ENCODE measurements at places on chromosomes 1 and 21.
A peak's percentile ranks its signal among the peaks of the same experiment; 100 is the strongest.

GRCh38 chr1:214854126-214854875 is 228.2 kb upstream of the KCNK2 start:
- DNase-seq: no peak

GRCh38 chr21:44293551-44294231 is 6.2 kb upstream of the PFKL start:
- no peak for DNase-seq

DNA sequence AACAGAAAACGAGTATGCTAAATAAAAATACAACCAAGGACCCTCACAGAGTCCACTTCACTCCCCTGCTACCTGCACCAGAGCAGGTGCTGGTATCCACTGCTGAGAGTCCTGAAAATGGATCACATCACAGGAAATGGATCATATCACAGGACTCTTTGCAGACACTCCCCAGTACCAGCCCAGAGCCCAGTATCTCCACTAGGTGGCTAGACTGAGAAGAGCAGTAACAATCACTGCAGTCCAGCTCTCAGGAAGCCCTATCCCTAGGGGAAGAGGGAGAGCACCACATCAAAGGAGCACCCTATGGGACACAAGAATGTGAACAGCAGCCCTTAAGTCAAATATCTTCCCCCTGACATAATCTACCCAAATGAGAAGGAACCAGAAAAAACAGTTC is 28.0 kb downstream of the AGBL4 start:
- no peak for DNase-seq

GRCh38 chr1:171802207-171802606 is 20.7 kb downstream of the METTL13 start:
- DNase-seq: no peak

DNA sequence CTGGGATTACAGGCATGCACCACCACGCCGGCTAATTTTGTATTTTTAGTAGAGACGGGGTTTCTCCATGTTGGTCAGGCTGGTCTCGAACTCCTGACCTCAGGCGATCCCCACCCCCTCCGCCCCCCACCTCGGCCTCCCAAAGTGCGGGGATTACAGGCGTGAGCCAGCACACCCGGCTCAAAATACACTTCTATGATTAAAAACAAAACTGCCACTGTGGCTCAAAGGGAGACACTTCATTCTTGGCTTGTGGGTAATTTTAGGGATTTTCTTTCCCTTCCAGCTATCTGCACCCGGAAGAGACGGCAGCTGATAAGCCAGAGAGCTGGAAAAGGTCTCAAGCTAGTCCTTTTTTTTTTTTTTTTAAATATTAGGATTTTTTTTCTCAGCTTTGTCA is 24.5 kb downstream of the TMPRSS2 start:
- DNase-seq: no peak

DNA sequence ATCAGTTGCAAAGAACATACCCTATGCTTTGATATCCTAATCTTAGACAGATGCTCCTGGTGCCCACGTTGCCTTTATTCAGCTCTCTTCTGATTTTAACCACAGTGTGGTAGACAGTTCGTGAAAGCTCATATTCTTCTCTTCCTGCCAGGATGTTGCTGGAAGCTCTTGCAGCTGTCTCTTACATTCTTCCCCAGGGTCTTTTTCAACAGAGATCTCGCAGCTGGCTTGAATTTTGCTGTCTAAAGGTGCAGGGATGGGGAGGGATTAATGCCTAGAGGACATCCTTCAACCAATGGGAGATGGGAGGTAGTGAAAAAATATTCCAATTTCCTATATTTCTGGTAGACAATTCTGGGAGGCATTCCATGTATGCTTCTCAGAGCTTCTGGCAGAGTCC is 150.0 kb upstream of the APP start:
- DNase-seq: no peak

DNA sequence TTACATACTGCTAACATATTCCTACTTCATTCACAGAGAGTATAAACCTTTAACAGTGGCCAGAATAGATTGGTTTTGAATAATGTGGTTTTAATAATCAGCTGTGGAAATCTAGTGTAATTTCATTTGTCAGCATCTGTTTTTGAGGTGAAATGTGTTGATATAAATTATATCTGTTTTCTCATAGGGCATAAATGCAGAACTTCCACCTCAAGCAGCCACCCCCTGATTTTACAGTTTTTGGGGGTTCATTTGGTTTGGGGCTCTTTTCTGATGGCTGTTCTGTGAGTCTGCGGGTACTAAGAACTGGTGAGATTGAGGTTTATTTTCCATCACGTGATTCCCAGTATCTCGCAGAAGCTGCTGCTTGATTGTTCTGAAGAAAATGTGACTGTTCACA is 23.2 kb downstream of the EDARADD start:
- DNase-seq: no peak

- DNase-seq: no peak
Measured at GRCh38 chr1:207412845-207413244, 41.3 kb upstream of the CR2 start.

- DNase-seq: peak; percentile 47
Measured at GRCh38 chr1:181089676-181090544, 1.4 kb downstream of the IER5 start.

DNA sequence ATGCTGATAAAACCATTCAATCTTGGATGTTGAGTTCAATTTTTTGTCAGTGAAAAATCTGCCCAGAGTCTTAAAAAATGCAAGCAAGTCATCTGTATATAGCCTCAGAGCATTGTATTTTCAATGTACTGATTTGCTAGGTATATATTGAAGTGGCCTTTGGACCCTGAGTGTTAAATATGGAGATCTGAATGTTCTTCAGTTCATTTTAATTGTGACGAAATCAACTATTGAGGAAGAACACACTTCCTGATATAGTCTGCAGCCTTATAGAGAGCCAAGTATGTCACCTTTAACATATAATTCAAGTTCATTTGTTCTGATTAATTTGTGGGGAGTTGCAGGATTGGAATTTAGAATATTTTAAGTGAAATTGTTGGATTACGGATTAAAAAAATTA is 128.1 kb downstream of the ST6GALNAC3 start:
- no peak for DNase-seq

- no peak for DNase-seq
Measured at GRCh38 chr1:156676820-156677615, at the start of gene NES. Gene NES (minus strand): TSS chr1:156677407. CDS start chr1:156677264, 143 bp downstream.

DNA sequence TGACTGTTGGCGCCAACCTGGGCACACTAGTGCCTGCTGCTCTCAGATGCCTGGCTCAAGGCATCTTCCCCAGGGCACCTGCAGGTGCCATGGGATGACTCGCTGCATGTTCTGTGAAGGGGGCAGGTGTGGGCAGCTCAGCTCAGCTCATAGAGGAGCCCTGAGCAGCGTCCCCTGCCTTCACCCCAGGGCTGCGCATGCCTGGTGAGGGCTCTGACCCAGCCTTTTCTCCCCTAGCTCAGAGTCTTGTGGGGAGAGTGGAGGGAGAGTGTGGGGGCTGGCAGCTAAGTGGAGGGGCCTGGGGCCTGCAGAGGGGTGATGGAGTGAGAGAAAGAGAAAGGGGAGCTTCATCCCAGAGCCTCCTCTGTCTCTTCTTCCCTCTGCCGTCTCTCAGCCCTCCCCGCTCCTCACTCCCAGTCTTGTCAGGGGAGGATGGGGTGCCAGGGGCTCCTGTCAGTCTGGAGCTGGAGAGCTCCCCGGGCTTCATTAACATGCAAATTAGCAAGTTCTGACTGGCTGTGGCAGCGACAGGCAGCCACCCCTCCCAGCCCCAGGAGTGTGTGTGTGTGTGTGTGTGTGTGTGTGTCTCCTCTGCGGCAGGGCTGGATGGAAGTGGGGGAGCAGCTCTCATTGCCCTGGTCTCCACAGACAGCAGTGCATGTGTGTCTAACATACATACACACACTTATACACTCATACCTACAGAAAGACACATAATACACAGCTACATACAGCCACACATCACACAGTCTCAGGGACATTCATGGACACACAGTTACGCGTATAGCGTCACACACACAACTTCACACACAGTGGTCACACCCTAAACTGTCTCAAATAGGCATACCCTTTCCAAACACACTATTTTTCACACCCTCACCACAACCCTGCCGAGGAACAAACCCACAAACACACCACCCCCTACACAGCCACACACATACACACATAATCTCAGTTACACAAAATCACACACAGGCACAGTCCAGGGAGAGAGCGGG is 34.0 kb downstream of the FOXO6 start:
- DNase-seq: no peak

GRCh38 chr1:8201331-8201861 is 116.5 kb upstream of the SLC45A1 start:
- no peak for DNase-seq

GRCh38 chr1:5889901-5890300 is 102.3 kb downstream of the NPHP4 start:
- DNase-seq: no peak

DNA sequence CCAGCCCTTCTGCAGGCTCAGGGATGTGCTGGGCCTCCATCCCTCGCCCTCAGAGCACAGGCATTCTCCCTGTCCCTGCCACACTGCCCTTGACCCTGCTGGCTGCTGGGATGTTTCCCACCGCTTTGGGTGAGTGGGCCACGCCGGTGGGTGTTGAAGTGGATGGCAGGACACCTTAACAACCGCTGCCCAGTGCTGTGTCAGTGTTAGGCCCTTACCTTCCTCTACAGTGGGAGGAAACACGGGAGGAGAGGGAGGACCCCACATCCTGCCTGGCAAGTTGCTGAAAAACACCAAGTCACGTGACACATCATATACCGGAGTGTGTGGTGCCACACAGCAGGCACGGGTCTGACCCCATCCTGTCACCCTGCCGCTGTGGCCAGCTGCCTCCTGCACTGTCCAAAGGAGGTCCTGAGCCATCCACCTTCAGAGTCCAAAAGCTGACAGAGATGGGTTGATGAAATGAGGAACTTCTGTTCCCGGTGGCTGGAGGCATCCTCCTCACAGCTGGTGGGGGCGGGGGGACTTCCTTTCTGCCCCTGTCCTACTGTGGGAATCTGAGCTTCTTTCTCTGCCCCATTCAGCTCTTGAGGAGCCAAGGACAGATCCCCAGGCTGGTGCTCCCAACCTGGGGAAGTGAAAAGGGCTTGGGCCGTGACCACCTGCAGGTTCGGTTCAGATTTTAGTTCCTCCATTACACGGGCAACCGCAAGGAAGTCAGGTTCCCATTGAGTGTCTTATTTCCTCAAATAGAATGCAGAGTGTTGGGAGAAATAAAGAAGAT is 3.2 kb upstream of the THEMIS2 start:
- DNase-seq: peak; percentile 34

- no peak for DNase-seq
Measured at GRCh38 chr1:177333936-177334595, 163.3 kb downstream of the BRINP2 start.

DNA sequence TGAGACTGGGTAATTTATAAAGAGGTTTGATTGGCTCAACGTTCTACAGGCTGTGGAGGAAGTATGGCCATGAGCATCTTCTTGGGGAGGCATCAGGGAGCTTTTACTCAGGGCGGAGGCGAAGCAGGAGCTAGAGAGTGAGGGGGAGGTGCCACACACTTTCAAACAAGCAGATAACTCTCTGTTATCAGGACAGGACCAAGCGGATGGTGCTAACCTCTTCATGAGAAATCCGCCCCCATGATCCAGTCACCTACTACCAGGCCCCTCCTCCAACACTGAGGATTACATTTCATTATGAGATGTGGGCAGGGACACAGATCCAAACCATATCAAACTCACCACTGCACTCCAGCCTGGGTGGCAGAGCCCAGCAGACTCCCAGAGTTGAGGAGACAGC is 11.5 kb upstream of the LRRC47 start:
- no peak for DNase-seq

DNA sequence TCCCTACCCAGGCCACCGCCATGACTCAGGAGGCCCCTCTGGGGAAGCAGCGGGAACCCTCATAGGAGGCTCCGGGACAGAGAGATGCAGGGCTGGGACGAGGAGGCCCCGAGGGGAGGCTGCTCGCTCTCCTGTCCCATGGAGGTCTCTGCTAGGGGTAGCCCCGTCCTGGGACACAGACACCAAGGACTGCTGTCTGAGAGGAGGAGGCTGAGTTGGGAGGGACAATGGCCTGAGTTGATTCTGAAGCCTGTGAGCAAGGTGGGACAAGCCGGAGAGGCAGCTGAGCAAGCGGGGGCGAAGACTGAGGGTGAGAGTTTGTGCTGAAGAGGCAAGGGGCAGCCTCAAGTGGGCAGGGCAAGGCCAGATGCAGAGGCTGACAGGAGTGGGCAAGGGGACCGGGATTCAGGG is 17.4 kb downstream of the SLC27A3 start:
- no peak for DNase-seq

DNA sequence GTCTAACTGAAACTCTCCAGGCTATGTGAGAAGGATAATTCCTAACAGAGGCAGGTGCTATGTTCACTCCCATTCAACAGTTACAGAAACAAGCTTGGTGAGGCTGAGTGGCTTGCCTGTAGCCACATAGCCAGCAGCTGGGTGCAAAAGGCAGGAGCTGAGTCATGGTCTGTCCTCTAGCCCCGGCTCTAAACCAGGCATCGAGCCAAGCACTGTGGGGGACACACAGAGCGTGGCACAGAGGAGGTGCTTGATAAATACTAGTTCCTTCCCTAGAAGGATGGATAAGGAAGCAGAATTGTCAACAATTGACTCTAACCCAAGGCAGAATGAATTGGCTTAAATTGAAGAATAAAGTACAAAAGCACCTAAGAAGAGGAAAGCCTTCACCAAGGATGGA is 10.4 kb upstream of the KCNA2 start:
- DNase-seq: no peak

DNA sequence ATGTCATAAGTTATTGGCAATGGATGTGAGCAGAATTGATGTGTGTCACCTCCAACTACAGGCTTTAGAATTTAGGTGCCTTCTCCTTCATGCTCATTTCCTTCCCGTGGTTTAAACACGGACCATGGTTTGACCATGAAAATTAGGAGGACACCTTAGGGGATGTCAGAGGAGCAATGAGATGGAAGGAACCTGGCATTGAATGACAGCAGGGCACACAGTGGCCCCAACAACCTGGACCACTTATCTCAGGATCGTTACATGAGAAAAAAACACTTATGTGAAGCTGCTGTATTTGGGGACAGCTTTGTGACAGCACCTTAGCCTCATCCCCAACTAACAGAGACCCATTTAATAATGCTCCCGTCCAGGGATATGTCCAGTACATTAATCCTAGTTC is 70.8 kb downstream of the SLC9A1 start:
- DNase-seq: no peak

DNA sequence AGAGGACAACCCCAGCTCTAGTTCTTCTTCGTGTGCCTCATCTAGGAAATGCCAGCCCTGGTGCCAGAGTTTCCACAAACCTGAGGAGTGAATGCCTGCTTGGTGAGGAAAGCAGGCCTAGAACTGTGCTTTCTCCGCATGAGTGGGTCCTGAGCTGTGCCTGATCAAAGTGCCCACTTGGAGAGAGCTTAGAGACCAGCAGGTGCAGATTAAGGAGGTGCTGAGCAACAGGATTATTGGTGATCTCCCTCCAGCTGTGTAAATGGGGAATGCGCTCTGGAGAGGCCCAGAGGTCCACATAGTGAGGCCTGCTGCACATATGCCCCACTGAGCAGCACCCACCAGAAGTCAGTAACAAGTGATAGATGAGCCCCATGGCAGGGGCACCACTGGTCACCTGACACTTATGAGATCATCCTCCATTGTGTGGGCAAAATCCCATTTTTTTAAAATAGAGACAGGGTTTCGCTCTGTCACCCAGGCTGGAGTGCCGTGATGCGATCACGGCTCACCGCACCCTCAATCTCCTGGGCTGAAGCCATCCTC is 127.2 kb upstream of the ZC3H12A start:
- no peak for DNase-seq
